ENCODE measurements at places on chromosomes 6 and 20. TPM values are rescaled to one million over a fixed set of nuclear protein-coding genes. Genes with fewer than 3 reads are reported as not detected.

DNA sequence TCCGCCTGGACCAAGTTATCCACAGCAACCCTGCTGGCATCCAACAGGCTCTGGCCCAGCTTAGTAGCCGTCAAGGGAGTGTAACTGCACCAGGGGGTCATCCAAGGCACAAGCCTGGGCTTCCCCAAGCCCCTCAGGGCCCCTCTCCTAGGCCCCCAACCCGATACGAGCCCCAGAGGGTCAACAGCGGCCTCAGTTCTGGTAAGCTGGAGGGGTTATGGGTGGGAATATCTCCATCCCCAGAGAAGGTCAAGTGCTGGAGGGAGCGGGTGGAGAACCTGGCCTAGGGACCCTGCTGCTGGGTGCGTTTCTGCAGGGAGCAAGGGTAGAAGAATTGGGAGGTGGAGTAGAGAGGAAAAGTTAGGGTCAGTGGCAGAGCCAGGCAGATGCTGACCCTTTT lies 12.9 kb downstream of the PRRC2A start:
- H3K4me3 ChIP-seq = no peak overlapping the region
- no peaks in the 10 kb centered on the region for H3K27me3 ChIP-seq
- H3K4me1 ChIP-seq = no peaks in the 10 kb centered on the region
- no peak for DNase-seq
- peaks cover 77% of the 10 kb centered on the region for H3K36me3 ChIP-seq

- no peak overlapping the region for H3K27ac ChIP-seq
- no peak overlapping the region for H3K4me3 ChIP-seq
- H3K36me3 ChIP-seq = no peaks in the 10 kb centered on the region
- H3K4me1 ChIP-seq = no peaks in the 10 kb centered on the region
- peaks cover 11% of the 10 kb centered on the region for H3K27me3 ChIP-seq
Observed at GRCh38 chr6:53119772-53120409, 28.8 kb downstream of the GCM1 start.

DNA sequence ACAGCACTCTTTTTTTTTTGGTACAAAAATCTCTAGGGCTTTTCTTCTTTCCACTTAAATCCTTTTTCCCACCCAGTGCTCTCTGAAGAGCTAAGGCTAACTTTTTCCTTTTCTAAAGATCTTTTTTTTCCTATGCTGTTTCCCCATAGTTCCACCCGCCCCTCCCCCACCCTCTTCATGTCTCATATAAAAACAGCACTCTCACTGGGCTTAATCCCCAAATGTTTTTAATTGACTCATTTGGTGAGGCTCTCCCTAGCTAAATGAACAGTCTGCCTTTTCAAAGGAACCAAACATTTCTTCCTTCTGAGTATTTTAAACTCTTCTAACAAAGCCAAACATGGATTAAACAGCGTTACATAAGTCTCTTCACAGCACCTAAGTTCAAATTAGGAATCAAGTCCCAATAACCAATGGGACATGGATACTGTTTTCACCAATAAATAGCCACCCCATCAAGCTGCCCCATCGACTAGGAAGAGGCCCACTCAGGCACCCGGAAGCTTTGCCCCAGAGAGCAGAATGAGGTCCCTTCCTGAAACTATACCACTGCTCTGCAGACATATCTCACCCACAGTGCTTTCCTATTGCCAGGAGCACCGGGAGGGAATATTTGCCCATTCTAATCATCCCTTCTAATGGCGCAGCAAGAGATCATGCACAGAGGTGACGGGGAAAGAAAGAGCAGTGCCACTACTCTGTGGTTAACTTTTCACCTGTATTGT lies 63.7 kb downstream of the ATXN1 start:
- H3K27me3 ChIP-seq = no peaks in the 10 kb centered on the region
- peak overlapping the region; percentile 38 for H3K4me3 ChIP-seq
- H3K4me1 ChIP-seq = peaks cover 68% of the 10 kb centered on the region
- H3K27ac ChIP-seq = peak overlapping the region; percentile 74
- DNase-seq = no peak
- H3K36me3 ChIP-seq = peaks cover 15% of the 10 kb centered on the region

DNA sequence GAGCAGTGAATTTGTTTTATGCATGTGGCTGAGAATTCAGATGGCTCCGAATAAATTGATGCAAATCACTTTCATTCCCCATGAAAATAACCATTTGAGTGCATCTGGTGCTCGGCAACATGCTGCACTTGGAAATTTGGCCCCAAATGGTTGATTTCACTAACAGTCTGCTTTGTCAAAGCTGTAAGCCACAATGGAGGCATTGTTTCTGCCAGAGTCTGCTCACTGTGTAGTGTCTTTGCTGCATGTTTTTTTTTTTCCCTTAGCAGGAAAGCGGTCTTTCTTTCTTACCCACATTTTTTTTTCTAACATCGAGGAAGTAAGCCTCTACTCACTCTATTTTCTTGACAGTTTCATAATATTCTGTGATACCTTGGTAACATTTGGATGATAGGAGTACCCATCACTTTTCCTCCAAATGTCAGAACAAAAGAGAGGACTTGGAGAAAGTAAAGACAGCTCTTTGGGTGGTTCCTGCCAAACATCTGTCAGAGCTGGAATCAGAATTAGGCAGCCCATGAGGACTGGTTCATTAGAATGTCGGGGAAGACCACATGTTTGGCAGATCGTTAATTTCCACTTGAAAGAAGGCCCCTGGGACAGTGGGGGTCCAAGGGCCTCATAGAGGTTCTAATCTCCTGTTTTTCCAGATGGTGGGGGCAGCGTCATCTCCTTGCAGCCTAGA lies 149.5 kb downstream of the DOK5 start:
- H3K4me3 ChIP-seq = no peak overlapping the region
- H3K27ac ChIP-seq = no peak overlapping the region
- H3K4me1 ChIP-seq = no peaks in the 10 kb centered on the region

DNA sequence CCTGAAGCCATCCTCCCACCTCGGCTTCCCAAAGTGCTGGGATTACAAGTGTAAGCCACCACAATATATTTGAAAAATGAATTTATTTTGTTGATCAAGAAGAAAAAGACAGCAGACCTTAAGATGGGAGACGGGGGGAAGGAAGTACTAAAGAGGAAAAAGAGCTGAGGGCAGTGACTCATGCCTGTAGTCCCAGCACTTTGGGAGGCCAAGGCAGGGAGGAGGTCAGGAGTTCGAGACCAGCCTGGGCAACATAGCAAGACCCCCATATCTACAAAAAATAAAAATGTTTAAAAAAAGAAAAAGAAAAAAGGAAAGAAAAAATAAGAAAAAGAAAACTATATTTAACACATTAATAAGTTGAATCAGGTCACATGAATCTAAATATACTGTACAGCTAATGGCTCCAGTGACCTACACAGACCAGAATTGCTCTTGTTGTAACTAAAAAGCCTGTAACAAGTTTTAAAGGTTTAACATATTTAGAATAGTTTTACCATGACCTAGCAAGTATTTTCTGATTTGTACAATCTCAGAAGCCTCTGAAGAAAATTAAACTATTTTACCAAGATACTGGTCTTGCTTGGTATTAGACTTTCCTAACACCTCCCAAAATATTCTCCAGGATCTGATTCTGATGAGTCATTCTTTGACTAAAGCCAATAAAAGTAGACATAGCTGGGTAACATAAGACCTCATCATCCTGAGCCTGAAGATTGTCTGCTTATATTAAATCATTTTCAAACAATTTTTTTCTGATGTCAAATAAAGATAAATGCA lies 4.3 kb upstream of the AKIRIN2 start:
- H3K27me3 ChIP-seq = no peaks in the 10 kb centered on the region
- H3K27ac ChIP-seq = no peak overlapping the region
- H3K36me3 ChIP-seq = no peaks in the 10 kb centered on the region
- DNase-seq = no peak
- H3K4me3 ChIP-seq = no peak overlapping the region

- peaks cover 4% of the 10 kb centered on the region for H3K27me3 ChIP-seq
- H3K4me1 ChIP-seq = peaks cover 41% of the 10 kb centered on the region
- no peak for DNase-seq
- peak overlapping the region; percentile 99 for H3K4me3 ChIP-seq
- H3K27ac ChIP-seq = peak overlapping the region; percentile 98
- H3K36me3 ChIP-seq = peaks cover 26% of the 10 kb centered on the region
Observed at GRCh38 chr6:32129297-32130088, 595 bp downstream of the FKBPL start.

DNA sequence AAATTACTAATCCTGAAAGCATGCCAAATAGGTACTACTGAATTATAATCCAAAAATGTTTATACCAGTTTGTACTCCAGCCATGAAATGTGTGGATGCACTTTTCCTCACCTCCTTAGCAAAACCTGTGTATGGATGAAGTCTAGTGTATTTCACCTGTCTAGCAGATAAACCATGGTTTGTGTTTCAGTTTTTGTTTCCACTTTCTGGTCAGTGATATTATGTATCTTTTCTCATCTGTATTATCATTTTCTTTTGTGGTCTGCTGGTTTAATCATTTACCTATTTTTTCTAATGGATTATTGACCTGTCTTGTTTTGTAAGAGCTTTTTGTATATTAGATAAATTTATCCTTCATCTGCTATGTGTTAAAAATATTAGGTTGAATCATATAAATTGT lies 41.0 kb upstream of the TMEM217 start:
- H3K27me3 ChIP-seq = no peaks in the 10 kb centered on the region
- H3K4me3 ChIP-seq = no peak overlapping the region
- no peak overlapping the region for H3K27ac ChIP-seq
- H3K36me3 ChIP-seq = peaks cover 49% of the 10 kb centered on the region

DNA sequence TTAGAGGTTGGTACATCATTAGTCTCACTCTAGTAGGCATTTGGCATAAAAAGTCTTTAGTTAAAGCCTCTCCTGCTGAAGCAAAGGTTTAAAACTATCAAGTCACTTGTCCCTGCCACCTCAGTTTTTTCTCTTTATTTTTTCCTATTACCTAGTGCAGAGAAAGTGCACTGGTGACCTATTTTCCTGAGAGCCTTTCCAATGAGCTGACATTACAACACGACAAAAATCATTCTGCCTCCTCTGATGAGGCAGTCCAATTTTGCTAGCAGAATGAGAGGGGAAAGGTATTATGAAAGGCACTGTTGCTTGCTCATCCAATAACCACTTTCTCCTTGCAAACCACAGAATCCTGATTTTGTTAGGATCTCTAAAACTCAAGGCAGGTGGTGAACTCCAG lies 73.3 kb upstream of the SGK1 start:
- no peak overlapping the region for H3K4me3 ChIP-seq
- H3K36me3 ChIP-seq = no peaks in the 10 kb centered on the region
- no peaks in the 10 kb centered on the region for H3K27me3 ChIP-seq
- no peak for DNase-seq
- no peak overlapping the region for H3K27ac ChIP-seq

- no peak for DNase-seq
- peaks cover 50% of the 10 kb centered on the region for H3K36me3 ChIP-seq
- no peaks in the 10 kb centered on the region for H3K4me1 ChIP-seq
- H3K27ac ChIP-seq = no peak overlapping the region
- no peak overlapping the region for H3K4me3 ChIP-seq
- H3K27me3 ChIP-seq = no peaks in the 10 kb centered on the region
Observed at GRCh38 chr20:38558596-38559360, 22.2 kb upstream of the ADIG start.

DNA sequence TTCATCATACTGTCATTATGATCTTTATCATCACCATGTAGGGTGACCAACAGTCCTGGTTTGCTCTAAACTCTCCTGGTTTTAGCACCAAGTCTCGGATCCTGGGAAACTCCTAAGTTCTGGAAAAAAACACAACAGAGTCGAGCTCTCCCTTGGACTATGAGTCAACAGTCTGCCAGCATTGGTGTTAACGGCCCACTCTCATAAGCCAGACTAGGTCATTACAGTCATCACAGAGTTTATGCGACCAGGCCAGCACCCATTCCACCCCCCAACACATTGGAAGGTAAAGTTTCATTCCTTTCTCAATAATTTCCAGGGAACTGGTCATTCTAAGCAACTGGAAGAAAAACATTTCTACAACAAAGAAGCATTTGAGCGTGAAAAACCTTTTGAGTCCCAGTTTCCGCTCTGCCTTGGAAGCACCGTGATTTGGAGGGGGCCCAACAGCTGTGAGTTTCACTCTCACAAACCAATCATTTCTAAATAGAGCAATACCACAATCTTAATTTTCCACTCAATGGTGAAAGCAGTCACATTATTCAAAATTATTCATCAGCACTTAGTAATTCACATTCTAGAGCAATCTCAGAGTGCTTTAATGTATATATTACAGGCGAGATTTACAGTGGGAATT lies 445.0 kb downstream of the CDH26 start:
- H3K27ac ChIP-seq = no peak overlapping the region
- DNase-seq = no peak
- no peaks in the 10 kb centered on the region for H3K27me3 ChIP-seq

GRCh38 chr6:132404330-132404729 lies 3.1 kb upstream of the MOXD1 start:
- no peak for DNase-seq
- H3K4me3 ChIP-seq = no peak overlapping the region
- peaks cover 7% of the 10 kb centered on the region for H3K4me1 ChIP-seq
- no peaks in the 10 kb centered on the region for H3K36me3 ChIP-seq
- peaks cover 36% of the 10 kb centered on the region for H3K27me3 ChIP-seq

- H3K4me3 ChIP-seq = no peak overlapping the region
- DNase-seq = no peak
- no peaks in the 10 kb centered on the region for H3K36me3 ChIP-seq
- no peaks in the 10 kb centered on the region for H3K27me3 ChIP-seq
Observed at GRCh38 chr6:156311291-156311690, 465.9 kb upstream of the ARID1B start.

DNA sequence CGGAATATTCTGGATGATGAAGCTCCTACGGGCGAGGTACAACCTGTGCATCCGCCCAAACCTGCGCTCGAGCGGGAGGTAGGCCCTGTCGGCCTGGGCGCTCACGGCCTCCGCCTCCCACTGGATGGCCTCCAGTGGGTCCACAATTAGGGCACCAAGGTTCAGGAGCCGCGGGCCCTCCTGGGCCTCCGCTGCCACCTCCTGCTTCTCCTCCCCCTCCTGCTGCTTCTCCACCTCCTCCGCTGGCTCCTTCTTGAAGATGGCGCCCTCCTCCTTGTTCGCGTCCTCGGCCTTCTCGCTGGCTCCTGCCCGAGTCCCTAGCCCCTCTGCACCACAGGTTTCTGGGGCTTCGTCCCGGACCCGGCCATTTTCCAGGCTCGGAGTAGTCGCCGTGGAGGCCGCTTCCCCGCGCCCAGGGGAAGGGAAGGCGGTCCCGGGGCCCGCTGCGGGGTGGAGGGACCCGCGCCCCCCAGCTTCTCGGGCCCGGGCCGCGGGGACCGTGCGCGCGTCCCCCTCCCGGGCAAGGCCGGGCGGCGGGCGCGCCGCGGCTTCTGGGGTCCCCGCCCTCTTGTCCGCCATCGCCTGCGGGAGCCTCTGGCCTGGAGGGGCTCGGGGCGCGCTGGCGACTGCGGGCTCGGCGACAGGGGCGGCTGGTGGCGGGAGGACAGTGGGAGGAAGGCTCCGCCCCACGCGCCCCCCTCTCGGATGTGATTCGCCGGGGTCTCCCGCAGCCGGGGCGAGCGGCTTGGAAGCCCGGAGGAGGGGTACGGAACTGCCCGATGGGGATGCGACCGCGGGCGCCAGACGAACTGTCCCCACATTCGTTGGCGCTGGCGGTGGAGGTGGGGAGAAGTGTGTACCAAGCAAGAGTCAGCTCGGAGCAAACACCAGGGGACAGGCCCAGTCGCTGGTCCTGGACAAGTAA lies 17.6 kb downstream of the PLAGL2 start:
- H3K4me1 ChIP-seq = peaks cover 23% of the 10 kb centered on the region
- H3K4me3 ChIP-seq = peak overlapping the region; percentile 73
- peak; percentile 38 for DNase-seq
- peaks cover 11% of the 10 kb centered on the region for H3K36me3 ChIP-seq
- H3K27ac ChIP-seq = peak overlapping the region; percentile 78

CPNE5 gene
- total RNA-seq = 1.4 TPM

MEP1A gene
- not detected for total RNA-seq

GRM1 gene
- not detected for total RNA-seq

RNF144B gene
- total RNA-seq = 0.73 TPM

SF3B5 gene
- 167 TPM for total RNA-seq
